Tibial nerve (tissue), 4 donors: ENCODE measurements at places on chromosomes 2 and 18.

- DNase-seq: no peak
- H3K27me3 ChIP-seq: no peaks in the 10 kb centered on the region
- no peak overlapping the region for H3K4me3 ChIP-seq
- H3K36me3 ChIP-seq: no peaks in the 10 kb centered on the region
Observed at GRCh38 chr18:60411715-60412114, 39.1 kb upstream of the MC4R start.

- no peaks in the 10 kb centered on the region for H3K4me1 ChIP-seq
- H3K27ac ChIP-seq: peak overlapping the region; percentile 89
- no peaks in the 10 kb centered on the region for H3K36me3 ChIP-seq
- no peaks in the 10 kb centered on the region for H3K27me3 ChIP-seq
Observed at GRCh38 chr2:156435396-156435717, 822 bp upstream of the GPD2 start.

- H3K27me3 ChIP-seq: no peaks in the 10 kb centered on the region
- H3K36me3 ChIP-seq: no peaks in the 10 kb centered on the region
- H3K4me1 ChIP-seq: peaks cover 43% of the 10 kb centered on the region
- no peak for DNase-seq
Observed at GRCh38 chr2:224565452-224566035, 19.6 kb downstream of the CUL3 start.

- H3K4me1 ChIP-seq: no peaks in the 10 kb centered on the region
- H3K27me3 ChIP-seq: no peaks in the 10 kb centered on the region
- H3K27ac ChIP-seq: no peak overlapping the region
- H3K4me3 ChIP-seq: no peak overlapping the region
- no peak for DNase-seq
Observed at GRCh38 chr2:18349421-18349820, 211.0 kb downstream of the RDH14 start.

GRCh38 chr2:231884438-231885140 lies 41.6 kb downstream of the NPPC start:
- H3K36me3 ChIP-seq: no peaks in the 10 kb centered on the region
- no peaks in the 10 kb centered on the region for H3K27me3 ChIP-seq
- no peak overlapping the region for H3K4me3 ChIP-seq
- DNase-seq: no peak
- no peaks in the 10 kb centered on the region for H3K4me1 ChIP-seq
- H3K27ac ChIP-seq: no peak overlapping the region

DNA sequence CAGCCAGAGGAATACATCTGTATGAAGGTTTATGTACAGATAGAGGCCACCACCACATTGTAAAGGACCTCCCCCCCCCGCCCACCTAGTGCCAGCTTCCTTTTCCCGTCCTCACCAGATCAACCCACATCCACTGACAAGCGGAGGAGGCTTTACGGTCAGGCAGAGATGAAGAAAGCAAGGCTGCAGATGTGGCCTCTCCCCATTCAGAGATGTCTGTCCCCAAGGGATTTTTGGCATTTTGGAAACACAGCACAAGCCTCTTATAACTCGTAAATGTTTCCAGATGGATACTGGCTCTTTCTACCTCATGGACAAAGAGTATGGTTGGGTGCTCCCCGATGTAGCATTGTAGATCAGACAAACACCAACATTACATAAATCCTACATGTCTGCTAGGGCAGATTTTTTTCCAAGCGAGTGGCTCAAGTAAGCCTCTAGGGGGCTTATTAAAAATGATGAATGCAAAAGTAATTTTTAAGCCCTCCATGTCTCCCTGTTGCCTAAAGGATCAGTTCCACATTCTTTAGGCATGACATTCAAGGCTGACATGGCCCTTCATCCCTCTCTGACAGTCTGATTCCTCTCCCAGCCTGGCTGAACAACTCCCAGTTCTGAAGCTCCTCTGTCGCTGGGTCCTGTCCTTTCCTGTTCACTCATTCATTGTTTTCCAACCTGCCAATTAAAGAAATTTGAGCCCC lies 11.7 kb downstream of the VIT start:
- H3K36me3 ChIP-seq: no peaks in the 10 kb centered on the region
- H3K27me3 ChIP-seq: no peaks in the 10 kb centered on the region
- H3K27ac ChIP-seq: peak overlapping the region; percentile 60
- DNase-seq: peak; percentile 47

- H3K27ac ChIP-seq: no peak overlapping the region
- no peak for DNase-seq
- H3K27me3 ChIP-seq: no peaks in the 10 kb centered on the region
- H3K36me3 ChIP-seq: peaks cover 17% of the 10 kb centered on the region
- no peak overlapping the region for H3K4me3 ChIP-seq
- H3K4me1 ChIP-seq: no peaks in the 10 kb centered on the region
Observed at GRCh38 chr2:241267249-241268067, 48.0 kb downstream of the HDLBP start.

GRCh38 chr18:3912705-3913104 lies 462.7 kb downstream of the TGIF1 start:
- H3K4me3 ChIP-seq: no peak overlapping the region

DNA sequence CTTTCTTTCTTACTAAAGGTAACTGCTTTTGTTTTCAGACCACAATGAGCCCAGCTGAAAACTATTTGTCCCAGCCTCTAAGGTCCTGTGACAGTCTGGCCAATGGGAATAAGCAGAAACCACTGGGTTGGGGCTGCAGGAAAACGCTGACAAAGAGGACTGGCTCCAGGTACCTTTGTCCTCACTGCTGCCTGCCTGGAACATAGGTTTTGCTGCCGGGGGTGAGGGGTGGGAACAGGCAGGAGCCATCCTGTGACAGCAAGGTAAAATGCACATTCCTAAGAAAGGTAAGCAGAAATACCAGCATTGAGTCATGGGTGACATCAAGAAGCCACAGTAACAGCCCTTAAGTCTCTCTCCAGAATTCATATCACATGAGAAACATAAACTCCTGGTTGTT lies 21.6 kb downstream of the PTPN2 start:
- H3K36me3 ChIP-seq: no peaks in the 10 kb centered on the region
- no peaks in the 10 kb centered on the region for H3K27me3 ChIP-seq
- H3K4me3 ChIP-seq: no peak overlapping the region
- no peaks in the 10 kb centered on the region for H3K4me1 ChIP-seq
- no peak overlapping the region for H3K27ac ChIP-seq

- no peaks in the 10 kb centered on the region for H3K4me1 ChIP-seq
- DNase-seq: no peak
Observed at GRCh38 chr18:23761941-23762340, 72.7 kb downstream of the LAMA3 start.

DNA sequence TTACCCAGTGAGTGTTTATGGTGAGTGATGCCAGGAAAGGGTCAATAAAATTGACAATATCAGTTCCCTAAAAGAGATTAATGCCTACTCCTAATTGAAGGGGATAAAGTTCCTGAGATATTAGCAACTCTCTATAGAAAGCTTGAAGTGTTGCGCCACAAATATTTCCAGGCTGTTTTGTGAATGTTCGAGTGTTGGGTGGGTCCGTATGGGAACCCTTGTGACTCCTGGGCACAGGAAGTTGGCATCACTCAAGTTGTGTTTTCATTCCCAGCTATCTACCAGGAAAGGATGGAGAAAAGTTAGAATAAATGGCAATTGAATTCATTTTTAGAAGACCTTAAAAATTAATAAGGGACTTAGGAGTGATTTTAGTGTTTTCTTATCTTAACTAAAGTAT lies 472.7 kb downstream of the THSD7B start:
- H3K36me3 ChIP-seq: no peaks in the 10 kb centered on the region
- H3K27ac ChIP-seq: no peak overlapping the region
- DNase-seq: no peak
- no peak overlapping the region for H3K4me3 ChIP-seq
- H3K4me1 ChIP-seq: no peaks in the 10 kb centered on the region

DNA sequence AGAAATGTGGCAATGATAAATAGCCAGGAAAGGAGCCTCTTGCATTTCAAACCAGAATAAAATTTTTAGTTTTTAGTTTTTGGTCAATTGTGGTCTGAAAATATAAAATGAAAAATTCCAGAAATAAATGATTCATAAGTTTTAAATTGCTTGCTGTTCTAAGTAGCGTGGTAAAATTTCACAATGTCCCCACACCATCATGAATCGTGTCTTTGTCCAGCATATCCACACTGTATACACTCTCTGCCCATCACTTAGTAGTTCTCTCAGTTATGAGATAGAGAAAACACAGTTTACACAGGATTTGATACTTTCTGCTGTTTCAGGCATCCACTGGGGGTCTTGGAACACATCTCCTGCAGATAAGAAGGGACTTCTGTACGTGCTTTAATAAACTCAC lies 783.9 kb downstream of the TSN start:
- H3K27ac ChIP-seq: no peak overlapping the region
- no peak overlapping the region for H3K4me3 ChIP-seq
- no peaks in the 10 kb centered on the region for H3K27me3 ChIP-seq
- DNase-seq: no peak
- no peaks in the 10 kb centered on the region for H3K36me3 ChIP-seq

- peak overlapping the region; percentile 39 for H3K27ac ChIP-seq
- H3K36me3 ChIP-seq: no peaks in the 10 kb centered on the region
- no peaks in the 10 kb centered on the region for H3K27me3 ChIP-seq
- no peak overlapping the region for H3K4me3 ChIP-seq
Observed at GRCh38 chr2:46988230-46988629, 72.6 kb upstream of the MCFD2 start.

GRCh38 chr18:79578396-79579260 lies 101.0 kb upstream of the CTDP1 start:
- DNase-seq: peak; percentile 5
- H3K36me3 ChIP-seq: no peaks in the 10 kb centered on the region
- H3K27ac ChIP-seq: no peak overlapping the region
- H3K27me3 ChIP-seq: no peaks in the 10 kb centered on the region
- H3K4me3 ChIP-seq: no peak overlapping the region
